ENCODE measurements at places on chromosomes 12 and 14. TPM values are rescaled to one million over a fixed set of nuclear protein-coding genes. Genes with fewer than 3 reads are reported as not detected.

OLR1 gene
- not detected for total RNA-seq

AQP2 gene
- not detected for total RNA-seq

EPYC gene
- total RNA-seq: not detected

ADAM21 gene
- not detected for total RNA-seq

DNA sequence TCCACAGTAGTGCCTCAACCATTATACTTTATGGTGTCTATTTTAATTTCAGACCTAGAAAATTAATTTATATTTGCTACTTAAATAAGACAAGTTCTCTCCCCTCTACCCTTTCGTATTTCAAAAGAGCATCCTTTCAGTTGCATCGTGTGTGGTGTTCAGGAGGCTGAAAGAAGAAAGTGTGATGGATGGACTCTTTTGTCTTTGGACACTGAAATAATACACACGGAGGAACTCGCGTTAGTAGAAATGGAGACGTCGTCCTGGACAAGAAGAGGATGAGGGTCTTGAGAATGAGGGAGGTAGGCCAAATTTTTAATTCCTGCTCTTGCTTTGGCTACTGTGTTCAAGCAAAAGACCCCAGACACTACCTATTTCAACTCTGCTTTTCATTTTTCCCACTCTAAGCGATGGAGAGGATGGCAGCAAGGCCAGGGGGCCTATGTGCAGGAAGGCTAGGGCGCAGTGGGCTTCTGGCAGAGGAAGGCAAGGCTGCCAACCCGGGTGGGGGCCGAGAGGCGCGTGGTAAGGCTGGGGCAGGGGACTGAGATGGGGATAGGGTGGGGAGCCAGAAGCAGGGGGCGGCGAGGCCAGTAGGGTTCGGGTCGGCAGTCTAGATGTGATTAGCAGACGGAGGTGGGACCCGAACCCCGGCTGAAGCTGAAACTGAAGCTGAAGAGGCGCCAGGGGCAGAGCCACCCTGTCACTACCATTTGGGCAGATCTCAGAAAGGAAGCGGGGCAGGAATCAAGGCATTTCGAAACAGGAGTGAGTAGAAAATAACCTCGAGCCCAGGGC is 722 bp downstream of the TMED8 start:
- peaks cover 20% of the 10 kb centered on the region for H3K36me3 ChIP-seq
- H3K27me3 ChIP-seq: no peaks in the 10 kb centered on the region
- H3K4me3 ChIP-seq: no peak overlapping the region
- ATAC-seq: peak; percentile 33

GRCh38 chr12:4443616-4444015 is 2.0 kb downstream of the FGF6 start:
- H3K27me3 ChIP-seq: peaks cover 11% of the 10 kb centered on the region
- no peak overlapping the region for H3K4me3 ChIP-seq
- no peaks in the 10 kb centered on the region for H3K36me3 ChIP-seq
- H3K4me1 ChIP-seq: no peaks in the 10 kb centered on the region

GRCh38 chr12:4027412-4027811 is 154.2 kb upstream of the PARP11 start:
- no peaks in the 10 kb centered on the region for H3K27me3 ChIP-seq
- H3K4me1 ChIP-seq: peaks cover 28% of the 10 kb centered on the region
- no peaks in the 10 kb centered on the region for H3K36me3 ChIP-seq
- H3K27ac ChIP-seq: no peak overlapping the region
- ATAC-seq: peak; percentile 45

GRCh38 chr14:32473464-32473855 is 144.4 kb downstream of the AKAP6 start:
- no peaks in the 10 kb centered on the region for H3K4me1 ChIP-seq
- H3K4me3 ChIP-seq: no peak overlapping the region
- H3K36me3 ChIP-seq: no peaks in the 10 kb centered on the region

DNA sequence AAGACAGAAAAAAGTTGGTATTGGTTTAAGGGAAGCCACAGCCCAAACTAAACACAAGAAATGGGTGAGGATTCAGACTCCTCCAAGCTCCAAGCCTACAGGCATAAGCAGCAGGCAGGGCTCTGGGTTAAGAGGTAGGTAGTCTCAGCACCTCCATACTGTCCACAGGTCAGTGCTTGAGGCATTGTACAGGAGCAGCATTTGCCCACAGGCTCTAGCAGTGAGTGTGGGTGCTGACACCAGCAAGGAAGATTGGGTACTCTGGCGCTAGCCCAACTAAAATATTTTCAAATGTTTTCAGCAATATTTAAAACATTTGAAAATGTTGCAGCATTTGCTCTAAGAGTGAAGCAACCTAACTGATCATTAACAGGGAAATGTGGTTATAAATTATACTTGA is 33.1 kb downstream of the FERMT2 start:
- no peaks in the 10 kb centered on the region for H3K36me3 ChIP-seq
- peak overlapping the region; percentile 51 for H3K27ac ChIP-seq
- peak overlapping the region; percentile 65 for H3K4me3 ChIP-seq
- H3K27me3 ChIP-seq: no peaks in the 10 kb centered on the region
- H3K4me1 ChIP-seq: peaks cover 22% of the 10 kb centered on the region
